Caudate nucleus (tissue), 63 donors: ENCODE measurements at places on chromosomes 4 and X.

- no peak for DNase-seq
These were observed 119.7 kb downstream of the PCDH7 start for GRCh38 chr4:30839583-30840520.

- no peak for DNase-seq
These were observed 151.3 kb upstream of the JADE1 start for GRCh38 chr4:128658214-128658631.

DNA sequence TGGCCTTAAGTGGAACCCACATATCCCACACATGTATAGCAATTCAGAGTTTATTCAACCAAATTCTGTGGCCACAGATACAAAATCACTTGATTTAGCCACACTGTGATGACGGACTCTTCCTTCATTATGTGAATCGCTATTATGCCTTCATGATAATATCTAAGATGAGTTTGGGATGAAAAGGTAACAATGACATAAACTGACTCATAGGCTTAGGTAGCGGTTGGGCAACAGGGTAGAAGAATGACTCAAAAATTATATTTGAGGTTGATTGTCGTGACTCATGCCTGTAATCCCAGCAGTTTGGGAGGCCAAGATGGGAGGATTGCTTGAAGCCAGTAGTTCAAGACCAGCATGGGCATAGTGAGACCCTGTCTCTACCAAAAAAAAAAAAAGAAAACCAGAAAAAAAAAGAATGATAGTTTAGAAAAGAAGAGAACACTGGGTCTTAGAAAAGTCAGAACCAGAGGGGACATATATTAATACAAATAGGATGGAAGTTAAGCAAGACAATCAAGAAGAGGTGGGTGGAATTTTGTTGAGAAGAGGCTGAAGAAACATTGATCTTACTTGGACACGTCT lies 70.4 kb upstream of the USP9X start:
- DNase-seq = no peak

DNA sequence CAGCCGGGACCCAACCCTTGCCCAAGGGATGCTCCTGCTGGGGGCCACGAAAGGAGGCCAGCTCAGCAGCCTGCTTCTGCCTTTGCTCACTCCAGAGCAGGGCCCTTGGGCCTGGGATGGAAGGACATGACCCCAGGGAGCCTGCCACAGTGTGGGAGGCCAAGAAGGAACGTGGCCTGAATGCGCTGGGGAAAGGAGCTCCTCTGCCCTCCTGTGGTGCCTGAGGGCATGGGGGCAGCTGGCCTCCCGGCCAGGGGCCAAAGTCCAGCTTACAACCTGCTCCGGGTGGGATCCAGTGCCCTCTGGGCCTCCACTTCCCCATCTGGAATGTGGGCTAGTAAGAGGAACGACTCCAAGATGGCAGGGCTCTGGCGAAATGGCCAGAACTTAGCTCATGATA lies 2.0 kb upstream of the ATP2B3 start:
- no peak for DNase-seq

DNA sequence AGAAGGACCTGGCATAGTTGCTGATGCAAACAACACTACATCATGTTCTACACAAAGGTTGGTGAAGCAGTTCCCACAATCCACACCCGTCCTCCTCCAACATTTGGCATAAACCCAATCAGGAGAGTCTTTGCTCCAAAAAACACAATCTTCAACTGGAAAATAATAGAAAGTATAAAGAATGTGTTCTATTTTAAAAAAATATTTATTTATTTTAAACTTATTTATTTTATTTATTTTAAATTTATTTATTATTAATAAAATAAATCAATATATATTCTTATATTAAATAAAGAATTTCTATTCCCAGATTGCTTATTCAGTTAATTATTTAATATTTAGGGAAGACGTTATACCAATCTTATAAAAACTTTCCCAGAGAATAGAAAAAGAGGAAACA lies 1753.7 kb upstream of the AGA start:
- no peak for DNase-seq

DNA sequence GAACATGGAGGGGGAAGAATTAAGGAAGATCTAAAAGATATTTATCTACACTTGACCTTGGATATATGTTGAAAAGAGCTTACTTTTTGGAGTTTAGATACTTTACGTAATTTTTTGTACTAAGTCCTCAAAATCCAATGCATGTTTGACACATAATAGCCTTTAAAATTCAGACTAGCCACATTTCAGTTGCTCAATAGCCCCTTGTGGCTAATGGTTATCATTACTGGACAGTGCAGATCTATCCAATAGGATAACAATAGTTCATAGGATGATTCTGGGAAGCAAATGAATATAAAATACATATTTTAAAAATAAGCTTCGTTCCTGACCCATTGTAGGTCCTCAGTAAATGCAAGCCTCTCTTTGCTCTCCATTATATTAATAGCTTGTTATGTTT lies 13.8 kb downstream of the AP1AR start:
- DNase-seq = no peak
